ENCODE measurements at places on chromosomes 11 and 22.

DNA sequence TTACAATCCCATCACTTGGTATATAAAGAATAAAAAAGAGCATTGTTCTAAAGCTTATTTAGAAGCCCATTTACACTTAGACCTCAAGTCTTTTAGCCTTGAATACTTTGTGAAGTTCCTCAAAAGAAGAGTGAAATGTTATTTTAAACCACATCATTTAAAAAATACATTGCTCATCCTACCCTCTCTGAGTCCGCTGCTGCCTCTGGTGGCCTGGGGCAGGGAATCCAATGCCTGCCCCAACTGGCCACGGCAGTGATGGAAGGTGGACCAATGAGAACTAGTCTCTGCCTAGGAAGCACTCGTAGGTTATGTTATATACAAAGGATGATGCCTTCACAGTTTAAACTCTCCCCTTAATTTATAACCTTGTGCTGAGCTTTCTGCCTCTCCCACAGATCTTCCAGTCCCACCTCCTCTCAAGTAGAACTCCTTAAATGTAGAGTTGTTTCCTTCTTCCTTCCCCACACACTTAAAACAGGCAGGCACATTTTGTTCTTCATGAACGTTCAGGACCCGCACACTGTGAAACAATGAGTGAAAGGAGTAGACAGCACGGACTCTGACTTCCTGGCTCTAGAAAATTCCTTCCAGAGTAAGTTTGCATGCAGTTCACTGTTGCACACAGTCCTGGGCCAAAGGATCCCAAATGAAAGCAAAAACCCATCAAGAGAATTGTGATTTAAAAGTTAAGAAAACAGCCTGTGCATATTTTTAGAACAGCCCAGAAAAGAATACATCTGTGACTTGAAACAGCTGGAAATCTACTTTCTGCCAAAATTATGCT, 167.8 kb downstream of the RRAS2 start:
- no peak overlapping the region for H3K27ac ChIP-seq
- H3K4me3 ChIP-seq: no peak overlapping the region
- no peak for DNase-seq
- no peaks in the 10 kb centered on the region for H3K4me1 ChIP-seq
- no peaks in the 10 kb centered on the region for H3K27me3 ChIP-seq

GRCh38 chr11:117985953-117986887, at the start of gene IL10RA:
Gene IL10RA (plus strand): TSS chr11:117986394. CDS start chr11:117986468, 74 bp downstream.
- H3K27me3 ChIP-seq: peaks cover 14% of the 10 kb centered on the region
- no peaks in the 10 kb centered on the region for H3K36me3 ChIP-seq
- DNase-seq: peak; percentile 30
- peaks cover 28% of the 10 kb centered on the region for H3K4me1 ChIP-seq

- no peak overlapping the region for H3K27ac ChIP-seq
- no peaks in the 10 kb centered on the region for H3K4me1 ChIP-seq
- H3K36me3 ChIP-seq: peaks cover 12% of the 10 kb centered on the region
- H3K27me3 ChIP-seq: no peaks in the 10 kb centered on the region
- DNase-seq: no peak
Measured at GRCh38 chr11:17135916-17136683, 58.6 kb upstream of the RPS13 start.

DNA sequence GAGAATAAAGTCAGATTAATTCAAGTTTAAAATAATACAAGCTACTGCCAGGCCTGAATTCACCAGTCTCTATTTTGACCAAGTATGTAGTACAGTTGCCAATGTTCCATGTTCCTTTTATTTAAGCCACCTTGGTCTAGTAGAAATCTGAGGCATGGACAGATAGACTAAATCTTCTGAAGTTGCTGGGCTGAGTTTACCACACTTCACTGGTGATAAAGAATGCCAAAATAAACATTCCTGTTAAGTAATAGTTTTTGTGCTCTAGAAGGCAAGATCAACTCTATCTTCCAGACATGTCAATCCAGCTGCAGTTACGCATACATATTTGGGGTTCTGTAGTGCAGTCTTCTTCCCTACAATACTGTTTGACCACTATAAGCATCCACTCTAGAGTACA, 83.9 kb upstream of the C11orf87 start:
- H3K4me1 ChIP-seq: no peaks in the 10 kb centered on the region
- H3K27me3 ChIP-seq: no peaks in the 10 kb centered on the region
- H3K27ac ChIP-seq: no peak overlapping the region
- H3K4me3 ChIP-seq: no peak overlapping the region
- no peaks in the 10 kb centered on the region for H3K36me3 ChIP-seq

DNA sequence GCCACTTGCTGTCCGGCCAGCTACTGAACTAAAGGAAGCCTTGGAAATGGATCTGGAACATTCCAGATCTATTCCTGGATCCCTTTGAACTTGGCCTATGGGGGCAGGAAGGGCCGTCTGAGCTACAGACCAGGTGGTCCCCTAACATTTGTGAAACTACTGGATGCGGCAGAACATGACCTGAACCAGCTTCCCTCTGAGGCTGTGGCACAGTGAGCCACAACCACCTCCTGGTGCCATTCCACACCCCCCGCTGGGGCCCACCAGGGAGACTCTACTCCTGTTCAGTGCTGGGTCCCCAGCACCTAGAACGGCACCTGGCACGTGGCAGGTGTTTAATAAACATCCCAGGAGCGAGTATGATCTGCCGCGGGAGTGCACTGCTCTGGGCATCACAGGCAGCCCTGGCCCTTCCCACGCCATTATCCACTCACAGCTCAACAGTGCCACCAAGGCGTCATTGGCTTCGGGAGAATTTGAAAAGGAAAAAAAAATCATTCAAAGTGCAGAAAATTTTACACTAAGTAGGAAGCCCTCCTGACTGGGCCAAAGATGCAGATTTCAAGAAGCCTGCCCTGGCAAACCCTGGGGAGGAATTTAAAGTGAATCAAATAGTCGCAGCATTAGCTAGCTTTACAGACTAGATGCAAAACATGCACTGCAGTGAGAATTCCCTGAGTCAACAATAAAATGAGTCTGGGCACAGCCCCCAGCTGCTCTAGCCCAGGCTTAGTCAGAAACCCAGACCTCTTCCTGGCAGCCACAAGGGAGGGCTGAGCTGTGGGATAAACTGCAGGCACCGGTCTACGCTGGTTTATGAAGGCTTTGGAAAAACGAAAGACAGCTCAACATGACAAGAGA, 14.3 kb upstream of the EFCAB6 start:
- no peak overlapping the region for H3K4me3 ChIP-seq
- H3K27me3 ChIP-seq: no peaks in the 10 kb centered on the region
- H3K4me1 ChIP-seq: no peaks in the 10 kb centered on the region

- no peaks in the 10 kb centered on the region for H3K36me3 ChIP-seq
- no peak overlapping the region for H3K4me3 ChIP-seq
- DNase-seq: no peak
- H3K27me3 ChIP-seq: peaks cover 15% of the 10 kb centered on the region
- no peaks in the 10 kb centered on the region for H3K4me1 ChIP-seq
- no peak overlapping the region for H3K27ac ChIP-seq
Measured at GRCh38 chr11:135008412-135008811, 596.4 kb upstream of the B3GAT1 start.

GRCh38 chr11:67626970-67627369, 2.8 kb downstream of the NUDT8 start:
- no peak overlapping the region for H3K4me3 ChIP-seq
- peak overlapping the region; percentile 97 for H3K27ac ChIP-seq
- H3K27me3 ChIP-seq: no peaks in the 10 kb centered on the region
- H3K4me1 ChIP-seq: peaks cover 70% of the 10 kb centered on the region
- H3K36me3 ChIP-seq: peaks cover 25% of the 10 kb centered on the region

- H3K4me3 ChIP-seq: no peak overlapping the region
- H3K36me3 ChIP-seq: no peaks in the 10 kb centered on the region
- DNase-seq: no peak
- no peaks in the 10 kb centered on the region for H3K27me3 ChIP-seq
- no peak overlapping the region for H3K27ac ChIP-seq
Measured at GRCh38 chr11:45993531-45994001, 71.1 kb downstream of the LARGE2 start.

All from DND-41 (cell line).